Hematopoietic multipotent progenitor cell (in vitro differentiated cells): ENCODE measurements at places on chromosomes 4 and X. TPM values are rescaled to one million over a fixed set of nuclear protein-coding genes. Genes with fewer than 3 reads are reported as not detected.

The RAI2 gene
- under 0.01 TPM for total RNA-seq

The GPM6B gene
- total RNA-seq = 0.81 TPM

The RBMXL3 gene
- not detected for total RNA-seq

The GAGE12F gene
- total RNA-seq = not detected

The PLXNA3 gene
- 12.1 TPM for total RNA-seq

The XPNPEP2 gene
- 0.27 TPM for total RNA-seq

The F8A2 gene
- total RNA-seq = not detected

The ZC4H2 gene
- total RNA-seq = 14.0 TPM

The IL2RG gene
- total RNA-seq = 119 TPM

- no peak for DNase-seq
Observed at GRCh38 chr4:107876099-107876498, 51.4 kb downstream of the SGMS2 start.

DNA sequence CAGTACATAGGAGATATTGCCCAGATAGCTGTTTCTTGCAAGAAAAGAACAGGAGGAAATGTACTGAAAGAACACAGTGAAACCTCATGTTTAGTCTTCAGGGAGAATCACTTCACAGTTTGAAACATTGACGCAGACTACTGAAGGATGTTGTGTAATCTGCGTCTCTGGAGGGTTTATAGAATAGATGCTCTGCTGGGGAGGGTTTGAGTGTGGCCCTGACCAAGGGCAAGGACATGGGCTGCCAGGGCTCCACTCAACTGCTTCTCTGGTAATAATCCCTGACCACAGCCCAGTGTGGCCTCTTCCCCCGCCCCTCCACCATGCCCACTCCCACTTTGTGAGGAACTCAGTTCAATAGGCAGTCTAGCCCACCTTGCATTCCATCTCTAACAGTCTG lies 15.8 kb upstream of the ACE2 start:
- DNase-seq = no peak

- DNase-seq = no peak
Observed at GRCh38 chr4:137514406-137515111, 17.7 kb downstream of the PCDH18 start.

- DNase-seq = no peak
Observed at GRCh38 chr4:19831644-19832285, 419.9 kb upstream of the SLIT2 start.

DNA sequence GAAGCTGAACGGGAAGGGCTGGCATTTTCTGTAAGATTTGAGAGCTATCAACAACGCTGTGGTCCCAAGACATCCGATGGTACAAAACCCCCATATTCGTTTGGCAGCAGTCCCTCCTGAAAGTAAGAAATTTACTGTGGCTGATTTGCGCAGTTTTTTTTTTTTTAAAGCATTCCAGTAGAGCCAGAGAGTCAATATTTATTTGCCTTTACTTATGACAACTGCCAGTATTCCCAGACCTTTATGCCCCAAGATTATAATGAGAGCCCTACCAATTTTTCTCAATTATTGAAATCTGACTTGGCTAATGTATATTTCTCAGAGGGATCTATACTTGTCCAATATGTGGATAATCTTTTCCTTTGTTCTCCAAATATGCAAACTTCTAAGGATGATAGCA lies 157.5 kb upstream of the SPIN4 start:
- DNase-seq = no peak

GRCh38 chr4:20085156-20085555 lies 166.5 kb upstream of the SLIT2 start:
- DNase-seq = no peak

- DNase-seq = no peak
Observed at GRCh38 chr4:158322109-158322508, 111.8 kb downstream of the TMEM144 start.

DNA sequence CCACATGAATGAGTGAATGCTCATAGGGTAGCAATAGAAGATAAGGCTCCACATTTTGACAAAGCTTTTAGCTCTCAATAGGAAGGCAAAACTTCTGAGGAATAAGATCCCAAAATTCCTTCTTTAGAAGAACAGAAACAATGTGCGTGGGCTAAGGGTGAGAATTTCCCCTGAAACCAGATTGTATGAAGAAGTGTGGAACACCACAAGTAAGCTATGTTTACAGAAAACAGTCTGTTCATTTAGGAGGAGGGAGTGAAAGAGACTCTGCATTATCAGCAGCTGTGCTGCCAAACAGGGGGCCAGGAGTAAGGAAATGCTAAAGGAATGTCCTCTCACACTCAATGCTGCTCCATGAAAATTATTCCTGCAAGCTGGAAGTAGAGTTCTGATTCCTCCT lies 851.6 kb downstream of the CENPC start:
- no peak for DNase-seq

DNA sequence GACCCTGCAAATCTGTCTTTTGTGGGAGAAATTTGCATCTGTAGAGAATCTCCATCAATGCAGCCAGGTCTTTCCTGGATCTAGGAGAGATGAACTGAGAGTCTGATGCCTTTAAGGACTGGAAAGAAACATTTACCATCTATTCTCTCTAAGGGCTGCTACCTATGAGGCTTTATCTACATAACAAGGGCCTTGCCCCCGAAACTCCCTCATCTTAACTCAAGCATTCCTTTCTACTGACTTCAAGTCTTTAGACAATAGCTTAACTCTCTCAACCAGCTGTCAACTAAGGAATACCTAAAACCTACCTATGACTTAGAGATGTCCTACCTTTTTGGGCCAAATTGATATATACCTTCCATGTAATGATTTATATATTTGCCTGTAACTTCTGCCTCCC lies 32.1 kb downstream of the MAGEB17 start:
- no peak for DNase-seq

DNA sequence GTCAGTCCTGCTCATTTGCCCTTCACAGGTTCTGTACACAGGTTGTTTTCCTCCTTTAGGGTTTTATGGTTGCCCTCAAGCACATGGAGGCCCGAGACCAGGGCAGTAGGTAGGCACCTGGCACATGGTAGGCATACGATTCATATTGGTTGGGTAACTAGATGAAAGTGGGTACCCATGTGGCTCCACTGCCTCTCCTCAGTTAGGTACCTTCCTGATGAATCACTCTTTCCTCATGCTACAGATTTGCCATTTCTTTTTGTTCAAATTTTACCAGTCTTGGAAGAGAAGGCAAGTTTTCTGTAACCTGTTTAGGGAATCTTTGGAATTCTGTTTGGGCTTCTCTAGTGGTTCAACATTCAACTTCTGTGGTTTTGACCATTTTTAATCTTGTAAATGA lies 121.3 kb downstream of the FHIP1A start:
- DNase-seq = no peak

DNA sequence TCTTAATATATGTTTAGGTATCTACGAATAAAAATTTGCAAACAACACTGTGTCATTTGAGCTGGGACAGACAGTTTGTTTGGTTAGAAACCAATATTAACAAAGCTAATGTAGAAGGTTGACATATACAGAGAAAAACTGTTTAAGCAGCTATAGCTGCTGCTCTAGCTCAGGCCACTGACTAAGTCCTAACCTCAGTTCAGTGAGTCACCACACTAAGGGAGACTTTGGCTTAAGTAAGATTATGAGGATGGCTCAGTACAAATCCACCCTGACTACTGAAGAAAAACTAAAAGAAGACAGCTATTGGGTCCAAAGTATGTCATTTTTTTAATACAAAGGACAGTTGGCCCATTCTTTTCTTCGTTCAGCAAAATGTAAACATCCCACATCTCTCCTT lies 717.3 kb upstream of the ACTRT1 start:
- DNase-seq = no peak

DNA sequence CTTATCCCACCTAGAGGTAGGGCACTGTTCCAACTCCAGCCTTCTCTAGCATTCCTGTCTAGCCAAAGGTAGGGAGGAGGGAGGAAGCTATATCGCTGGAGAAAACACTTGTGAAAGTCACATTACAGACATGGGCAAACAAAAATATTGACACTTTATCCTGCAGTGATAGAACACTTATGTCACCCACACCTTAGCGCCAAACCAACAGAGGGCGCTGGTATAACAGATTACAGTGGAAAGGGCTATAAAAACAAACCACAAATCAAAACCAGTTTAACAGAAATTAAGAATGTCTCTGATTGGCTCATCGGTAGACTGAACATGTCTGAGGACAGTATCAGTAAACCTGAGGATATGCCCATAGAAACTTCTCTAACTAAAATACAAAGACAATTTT lies 451.3 kb downstream of the TLL1 start:
- DNase-seq = peak; percentile 56

DNA sequence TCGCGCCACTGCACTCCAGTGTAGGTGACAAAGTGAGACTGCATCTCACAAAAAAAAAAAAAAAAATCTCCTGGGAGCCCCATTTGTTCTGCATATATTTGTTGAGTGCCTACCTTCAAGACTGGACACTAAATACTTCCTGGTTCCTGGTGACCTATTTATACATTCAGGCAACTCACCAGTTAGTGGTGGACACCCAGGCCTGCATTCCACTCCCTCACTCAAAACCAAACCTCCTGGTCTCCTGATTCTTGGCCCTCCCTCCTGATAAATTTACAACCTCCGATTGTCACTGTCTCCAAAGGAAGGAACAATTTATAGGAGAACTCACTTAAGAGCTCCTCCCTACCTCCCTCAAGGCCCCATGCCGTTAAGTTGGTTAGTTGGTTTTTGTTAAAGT lies 3.1 kb downstream of the SYAP1 start:
- DNase-seq = no peak

GRCh38 chrX:30865612-30866011 lies 23.4 kb downstream of the TAB3 start:
- no peak for DNase-seq

- peak; percentile 37 for DNase-seq
Observed at GRCh38 chr4:59553721-59554091, 1646.4 kb upstream of the ADGRL3 start.

DNA sequence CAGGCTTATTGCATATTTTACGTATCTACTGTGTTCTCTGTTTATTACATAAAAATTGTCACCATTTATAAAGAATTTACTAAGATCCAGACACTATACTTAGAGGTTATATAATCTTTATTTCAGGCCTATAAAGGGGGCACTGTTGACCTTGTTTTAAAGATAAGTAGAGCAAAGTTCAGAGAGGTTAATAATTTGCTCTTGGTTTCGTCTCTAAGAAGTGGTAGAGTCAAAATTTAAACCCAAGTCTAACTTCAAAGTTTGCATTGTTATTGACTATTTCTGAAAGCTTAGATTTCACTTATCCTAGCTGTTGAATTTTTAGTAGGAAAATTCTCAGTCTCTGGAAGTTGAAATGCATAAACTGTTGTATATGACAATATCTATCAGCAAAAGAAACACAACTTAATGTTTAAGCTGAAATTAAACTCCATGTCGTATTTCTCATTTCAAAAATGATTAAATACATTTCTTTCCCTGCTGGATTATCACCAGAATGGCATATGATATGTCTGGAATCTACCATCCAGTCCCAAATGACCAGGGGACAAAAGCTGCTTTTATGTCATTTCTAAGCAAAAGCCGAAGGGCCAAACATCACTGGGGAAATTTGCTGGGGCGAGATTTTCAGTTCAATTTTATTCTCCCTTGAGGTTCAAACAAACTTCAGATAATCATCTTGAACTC lies 138.4 kb downstream of the SLC7A11 start:
- no peak for DNase-seq

GRCh38 chrX:148588649-148589310 lies 88.4 kb downstream of the AFF2 start:
- DNase-seq = no peak

DNA sequence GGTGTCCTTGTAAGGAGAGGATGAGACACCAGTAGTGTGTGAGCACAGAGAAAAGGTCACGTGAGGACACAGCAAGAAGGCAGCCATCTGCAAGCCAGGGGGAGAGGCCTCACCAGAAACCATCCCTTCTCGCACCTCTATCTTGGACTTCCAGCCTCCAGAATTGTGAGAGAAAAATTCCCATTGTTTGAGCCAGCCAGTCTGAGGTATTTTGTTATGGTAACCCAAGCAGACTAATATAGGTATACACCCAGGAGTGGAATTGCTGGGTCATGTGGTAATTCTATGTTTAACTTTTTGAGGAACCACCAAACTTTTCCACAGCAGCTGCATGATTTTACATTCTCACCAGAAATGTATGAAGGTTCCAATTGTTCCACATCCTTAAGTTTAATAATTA lies 25.6 kb downstream of the ZDHHC9 start:
- DNase-seq = no peak

DNA sequence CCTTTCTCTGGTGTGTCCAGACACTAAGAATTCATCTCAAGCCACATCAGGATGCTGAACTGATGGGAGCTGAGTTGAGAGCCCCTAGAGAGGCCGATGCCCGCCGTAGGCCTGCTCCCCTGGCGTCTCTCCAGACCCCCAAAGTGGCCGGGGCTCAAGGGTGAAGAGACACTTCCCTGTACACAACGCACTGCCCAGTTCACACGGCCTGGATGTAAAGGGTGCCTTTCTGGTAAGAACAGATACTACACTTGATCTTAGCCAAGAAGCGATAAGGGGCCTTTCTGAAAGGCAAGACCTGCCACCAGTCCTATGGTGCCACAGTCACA lies 5.1 kb upstream of the TREX2 start:
- no peak for DNase-seq

GRCh38 chrX:96861218-96861617 lies 22.5 kb upstream of the RPA4 start:
- no peak for DNase-seq

- DNase-seq = no peak
Observed at GRCh38 chrX:69158166-69158980, 6.9 kb downstream of the PJA1 start.

GRCh38 chr4:72886602-72887001 lies 182.9 kb downstream of the COX18 start:
- DNase-seq = no peak

GRCh38 chr4:37821953-37822605 lies 4.4 kb upstream of the PGM2 start:
- no peak for DNase-seq

GRCh38 chrX:39972340-39972739 lies 125.4 kb downstream of the BCOR start:
- no peak for DNase-seq

DNA sequence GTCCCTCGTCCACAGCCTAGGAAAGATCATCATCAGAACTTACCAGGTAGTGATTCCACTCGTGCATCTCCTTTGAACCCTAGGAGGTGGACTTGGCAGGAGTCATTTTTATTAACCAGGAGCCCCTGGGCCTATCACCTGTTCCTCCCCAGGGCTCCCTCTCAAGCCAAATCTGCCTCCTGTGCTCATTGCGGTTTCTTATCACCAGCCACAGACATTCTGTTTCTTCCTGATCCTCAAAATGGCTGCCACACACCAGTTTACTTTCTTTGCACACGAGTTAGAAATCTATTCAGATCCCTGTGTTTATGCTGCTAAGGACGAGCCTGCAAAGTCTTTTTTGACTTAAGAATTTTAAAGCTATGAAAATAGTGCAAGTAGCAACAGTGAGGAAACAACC lies 354.5 kb upstream of the BOD1L1 start:
- peak; percentile 92 for DNase-seq

DNA sequence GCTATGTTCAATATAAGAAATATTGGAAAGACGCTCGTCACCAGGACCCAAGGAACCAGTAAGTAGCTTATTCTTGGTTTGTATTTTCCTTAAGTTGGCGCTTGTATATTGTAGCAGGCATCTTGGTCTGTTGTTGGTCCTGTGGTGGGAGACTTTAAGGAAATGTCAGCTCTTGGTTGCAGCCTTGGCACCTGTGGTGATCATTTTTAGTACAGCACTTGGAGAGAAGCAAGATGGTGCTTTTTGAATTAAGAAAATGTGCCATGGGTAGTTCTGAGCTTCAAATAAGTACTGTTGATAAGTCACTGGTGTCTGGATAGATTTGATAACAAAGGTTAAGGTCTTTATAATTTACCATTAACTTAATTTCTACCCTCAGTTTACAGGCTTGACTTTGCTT lies 1.1 kb downstream of the RPS3A start:
- no peak for DNase-seq
